ENCODE measurements at places on chromosomes 4 and X.

DNA sequence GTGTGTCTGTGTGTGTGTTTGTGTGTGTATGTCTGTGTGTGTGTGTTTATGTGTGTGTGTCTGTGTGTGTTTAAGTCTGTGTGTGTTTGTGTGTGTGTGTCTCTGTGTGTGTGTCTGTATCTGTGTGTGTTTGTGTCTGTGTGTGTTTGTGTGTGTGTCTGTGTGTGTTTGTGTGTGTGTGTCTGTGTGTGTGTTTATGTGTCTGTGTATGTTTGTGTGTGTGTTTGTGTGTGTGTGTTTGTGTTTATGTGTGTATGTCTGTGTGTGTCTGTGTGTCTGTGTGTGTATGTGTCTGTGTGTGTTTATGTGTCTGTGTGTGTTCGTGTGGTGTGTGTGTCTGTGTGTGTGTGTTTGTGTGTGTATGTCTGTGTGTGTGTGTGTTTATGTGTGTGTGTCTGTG, 11.4 kb downstream of the IL9R start:
- DNase-seq, result no peak

DNA sequence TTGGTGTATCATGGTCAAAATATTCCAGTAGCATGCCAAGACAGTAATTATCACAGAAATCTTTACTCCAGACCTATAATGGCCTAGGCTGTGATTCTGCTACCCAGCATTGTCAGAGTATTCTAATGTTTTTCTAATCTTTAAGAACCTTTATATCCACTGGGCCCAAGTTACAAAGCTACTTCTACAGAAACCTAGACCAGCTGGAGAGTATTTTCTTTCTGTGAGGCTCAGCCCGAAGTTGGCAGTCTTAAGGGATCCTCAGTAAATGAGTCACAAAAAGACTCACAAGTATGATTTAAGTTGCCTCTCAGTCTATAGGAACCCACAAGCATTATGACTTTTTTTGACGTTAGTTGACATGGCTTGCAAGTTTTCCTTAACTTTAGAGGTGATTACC, 638.5 kb upstream of the FAM241A start:
- no peak for DNase-seq

DNA sequence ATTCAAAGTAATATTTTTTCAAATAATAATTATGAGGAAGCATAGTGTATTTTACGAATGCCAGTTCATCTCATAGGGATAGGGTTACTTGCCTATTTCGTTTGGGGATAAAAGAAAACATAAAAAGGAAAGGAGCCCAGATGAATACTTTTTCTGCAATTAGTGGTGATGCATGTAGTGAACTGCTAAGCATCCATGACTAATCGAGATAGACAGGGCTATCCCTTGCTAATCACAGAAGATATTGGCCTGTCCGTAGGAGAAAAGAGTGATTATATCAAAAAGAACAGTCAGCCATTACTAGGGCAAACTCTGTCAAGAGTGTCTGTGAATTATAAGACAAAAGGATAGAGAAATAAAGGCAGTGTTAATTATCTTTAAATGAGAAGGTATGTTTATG, 746.1 kb downstream of the C4orf33 start:
- DNase-seq, result no peak

- no peak for DNase-seq
These were observed 16.2 kb downstream of the SPOCK3 start for GRCh38 chr4:167218022-167218608.

- DNase-seq, result no peak
These were observed 37.7 kb upstream of the PGM2 start for GRCh38 chr4:37788819-37789218.

DNA sequence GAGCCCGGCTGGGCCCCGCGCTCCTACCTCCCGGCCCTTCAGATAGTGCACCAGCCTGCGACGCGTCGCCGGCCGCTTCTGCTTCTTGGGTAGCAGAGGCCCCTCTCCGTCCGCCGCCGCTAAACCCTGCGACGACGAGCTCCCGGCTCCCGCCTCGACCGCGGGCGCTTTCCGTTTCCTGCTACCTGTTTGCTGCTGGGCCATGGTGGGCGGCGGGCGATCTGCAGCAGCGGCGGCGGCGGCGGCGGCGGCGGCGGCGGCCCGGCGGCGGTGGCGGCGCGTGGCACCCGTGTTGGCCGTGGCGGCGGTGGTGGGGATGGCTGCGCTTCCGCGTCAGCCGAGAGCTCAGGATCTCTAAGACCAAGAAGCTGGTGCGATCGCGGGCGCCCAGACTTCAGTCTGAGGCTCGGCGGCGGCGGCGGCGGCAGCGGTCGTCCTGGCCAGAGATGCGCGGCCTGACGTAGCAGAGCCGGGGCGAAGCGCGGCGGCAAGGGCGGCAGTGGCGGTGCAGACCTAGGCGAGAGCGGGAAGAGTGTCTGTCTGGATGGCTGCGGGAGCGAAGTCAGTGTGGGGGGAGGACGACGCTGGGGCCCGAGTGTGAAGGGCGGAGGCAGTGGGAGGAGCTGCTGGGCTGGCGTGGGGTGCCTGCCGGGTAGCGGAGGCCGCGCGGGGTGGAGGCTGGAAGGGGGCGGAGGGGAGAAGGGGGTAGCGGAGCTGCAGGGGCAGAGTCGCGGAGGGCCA, at the start of gene DCAF12L2:
DCAF12L2 (minus strand) TSS at position 569 of the 741 bp plus-strand sequence; CDS start at position 204, 365 bp downstream.
- peak; percentile 27 for DNase-seq

- DNase-seq, result no peak
These were observed 465 bp downstream of the HAUS7 start for GRCh38 chrX:153469811-153470410.

GRCh38 chr4:4379540-4380087, 7.3 kb upstream of the NSG1 start:
- no peak for DNase-seq

Measured in heart left ventricle (tissue), 16 donors.